ENCODE measurements at places on chromosomes 5 and 9.
A peak's percentile ranks its signal among the peaks of the same experiment; 100 is the strongest.

- no peak for DNase-seq
Observed at GRCh38 chr9:110602281-110602680, 22.7 kb upstream of the SVEP1 start.

- no peak for DNase-seq
Observed at GRCh38 chr5:139566611-139567010, 5.5 kb downstream of the UBE2D2 start.

DNA sequence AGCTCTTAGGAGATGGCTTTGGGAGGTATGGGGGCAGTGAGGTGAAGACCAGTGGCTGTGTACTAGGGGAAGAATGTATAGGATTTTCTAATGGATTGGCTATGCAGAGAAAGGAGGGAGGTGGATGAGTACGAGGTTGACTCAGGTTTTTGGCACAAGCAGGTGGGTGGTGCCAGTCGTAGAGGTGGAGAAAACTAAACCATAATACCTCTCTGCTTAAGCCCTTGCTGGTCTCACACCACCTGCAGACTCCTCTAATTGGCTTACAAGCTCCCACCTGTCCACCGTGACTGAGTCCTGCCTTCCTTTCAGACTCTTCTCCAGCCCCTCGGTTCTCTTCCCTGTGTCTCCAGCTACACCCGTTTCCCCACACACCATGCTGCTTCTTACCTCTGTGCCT lies 521.7 kb upstream of the CLINT1 start:
- DNase-seq = no peak

- no peak for DNase-seq
Observed at GRCh38 chr5:76137887-76138542, 54.8 kb downstream of the SV2C start.

DNA sequence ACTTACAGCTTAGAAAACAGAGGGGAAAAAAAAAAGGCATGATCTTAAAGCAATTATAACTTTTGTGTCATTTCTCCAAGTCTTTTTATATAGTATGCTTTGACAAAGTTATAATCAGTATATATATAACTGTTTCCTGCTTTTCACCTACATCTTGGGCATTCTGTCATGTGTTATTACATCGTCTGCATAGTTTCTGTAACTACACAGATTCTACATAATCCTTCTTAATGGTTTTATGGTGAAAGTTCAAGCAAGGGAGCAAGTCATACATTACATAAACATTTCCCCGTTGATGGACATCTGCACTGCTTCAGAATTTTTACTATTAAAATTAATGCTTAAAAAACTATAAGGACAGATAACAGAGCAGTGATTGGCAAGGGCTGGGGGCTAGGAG lies 12.1 kb downstream of the FEM1C start:
- DNase-seq = no peak

DNA sequence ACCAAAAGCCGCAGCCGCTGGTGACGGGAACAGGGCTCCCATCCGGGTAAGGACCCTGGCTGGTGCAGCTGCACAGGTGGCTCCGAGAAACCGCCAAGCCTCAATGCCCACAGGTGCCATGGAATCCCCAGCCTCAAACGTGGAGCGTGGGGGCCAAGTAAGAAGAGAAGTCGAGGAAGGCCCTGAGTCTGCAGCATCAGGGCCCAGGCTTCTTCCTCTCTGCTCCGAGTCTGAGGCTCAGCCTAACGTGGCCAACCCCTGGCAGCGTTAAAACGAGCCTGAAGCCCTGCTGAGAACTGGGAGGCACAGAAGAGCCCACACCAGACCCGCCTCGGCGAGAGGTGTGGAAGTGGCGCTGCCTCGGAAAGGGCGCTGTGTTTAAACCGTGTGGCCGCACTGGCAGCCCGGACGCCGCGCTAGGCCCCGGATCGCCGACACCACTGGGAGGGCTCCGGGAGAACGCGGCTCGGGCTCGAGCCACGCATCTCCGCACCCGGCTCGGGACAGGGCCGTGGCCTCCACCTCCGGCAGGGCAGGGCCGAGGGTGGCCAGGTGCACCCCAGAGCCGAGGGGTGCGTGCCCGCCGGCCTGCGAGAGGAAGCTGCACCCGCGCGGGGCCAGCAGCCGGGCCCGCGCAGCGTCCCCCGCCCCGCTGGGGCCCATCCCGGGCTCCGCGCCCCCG lies 730 bp downstream of the ZMYND19 start:
- no peak for DNase-seq

GRCh38 chr9:133374612-133375115 lies 1.2 kb downstream of the SURF4 start:
- no peak for DNase-seq

- peak; percentile 84 for DNase-seq
Observed at GRCh38 chr9:132235894-132236661, 74.2 kb downstream of the NTNG2 start.

GRCh38 chr5:168428552-168428951 lies 57.7 kb upstream of the RARS1 start:
- no peak for DNase-seq

GRCh38 chr5:135477613-135478066 lies 25.5 kb upstream of the TIFAB start:
- DNase-seq = no peak

DNA sequence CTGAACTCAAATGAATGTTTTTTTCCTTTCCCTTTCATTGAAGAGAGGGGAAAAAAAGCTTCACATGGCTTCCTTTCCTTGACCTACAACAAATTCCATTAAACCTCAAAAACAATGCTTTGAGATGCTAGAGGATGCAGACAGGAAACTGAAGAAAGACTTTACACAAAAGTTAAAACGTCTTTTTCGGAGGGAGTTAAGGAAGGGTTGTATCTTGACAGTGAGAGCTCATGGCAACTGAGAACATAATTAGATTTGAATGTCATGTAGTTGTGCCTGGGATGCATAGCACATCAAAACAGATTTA lies 66.4 kb downstream of the EBF1 start:
- no peak for DNase-seq

- DNase-seq = no peak
Observed at GRCh38 chr5:115457571-115457970, 87.0 kb downstream of the FEM1C start.

GRCh38 chr9:134624621-134625181 lies 16.9 kb upstream of the COL5A1 start:
- no peak for DNase-seq

GRCh38 chr9:347667-348292 lies 133.1 kb downstream of the DOCK8 start:
- no peak for DNase-seq

GRCh38 chr5:68420476-68421344 lies 205.2 kb downstream of the PIK3R1 start:
- no peak for DNase-seq

DNA sequence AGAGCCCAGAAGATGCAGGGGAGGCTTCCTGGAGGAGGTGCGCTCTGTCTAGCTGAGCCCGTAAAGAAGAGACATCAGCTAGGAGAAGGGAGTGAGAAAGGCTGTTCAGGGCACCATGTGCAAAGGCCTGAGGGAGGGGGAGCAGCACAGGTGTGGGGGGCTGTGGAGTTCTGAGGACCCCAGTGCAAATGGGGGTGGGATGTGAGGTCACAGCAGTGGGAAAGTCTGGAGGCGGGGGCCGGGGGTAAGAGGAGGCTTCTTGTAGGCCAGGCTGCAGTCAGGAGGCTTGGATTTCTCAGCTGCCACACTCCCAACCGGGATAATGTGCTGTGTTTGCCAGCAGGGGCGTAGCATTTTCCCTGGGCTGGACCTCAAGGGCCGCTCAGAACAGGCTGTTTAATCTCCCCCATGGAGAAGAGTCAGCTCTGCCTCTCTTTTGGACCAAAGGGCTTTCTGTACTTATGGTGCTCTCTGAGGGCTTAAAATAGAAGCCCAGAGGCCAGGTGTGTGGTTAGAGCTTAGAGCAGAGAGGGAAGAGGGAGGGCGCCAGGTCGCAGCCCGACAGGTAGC lies 5.7 kb downstream of the NEURL1B start:
- DNase-seq = no peak

DNA sequence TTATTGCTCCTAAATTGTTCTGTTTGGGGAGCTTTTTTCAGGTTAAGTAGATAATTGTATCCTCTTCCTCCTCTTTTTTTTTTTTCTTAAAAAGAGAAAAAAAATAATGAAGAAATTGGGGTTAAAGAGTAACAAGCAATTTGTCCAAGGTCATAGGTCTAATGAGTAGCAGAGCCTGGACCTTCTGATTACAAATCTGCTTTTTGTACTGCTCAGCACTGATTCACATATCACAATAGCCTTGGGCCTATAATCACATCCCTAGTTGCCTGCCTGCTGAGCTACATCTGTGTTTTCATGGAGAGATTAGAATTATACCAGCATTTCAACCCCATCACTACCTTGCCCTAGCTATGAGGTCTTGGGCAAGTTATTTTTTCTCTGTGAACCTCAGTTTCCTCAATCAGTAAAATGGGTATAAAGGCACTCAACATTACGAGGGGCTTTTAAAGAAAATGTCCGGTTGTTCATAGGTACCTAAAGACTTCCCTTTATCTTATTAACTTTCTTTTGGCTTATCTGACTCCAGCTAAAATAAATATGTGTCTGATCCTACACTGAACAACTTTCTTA lies 152.3 kb downstream of the BAAT start:
- no peak for DNase-seq

DNA sequence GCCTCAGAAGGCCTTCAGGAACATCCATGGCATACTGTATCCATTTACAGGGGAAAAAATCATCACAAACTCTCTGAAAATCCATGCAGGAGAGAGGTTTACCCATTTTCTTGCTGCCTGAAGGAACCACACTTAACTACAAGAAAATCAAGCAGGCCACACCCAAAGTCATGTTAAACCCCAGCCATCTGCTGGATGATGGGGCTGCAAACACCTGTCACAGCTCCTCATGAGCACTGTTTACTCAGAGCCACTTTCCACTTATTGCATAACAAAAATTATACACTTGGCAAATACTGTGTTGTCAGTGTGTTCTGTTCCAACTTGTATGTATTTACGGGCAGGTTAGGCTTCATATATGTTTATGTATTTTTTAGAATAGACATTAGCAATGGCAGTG lies 35.8 kb downstream of the PPIC start:
- DNase-seq = no peak

- no peak for DNase-seq
Observed at GRCh38 chr9:99265691-99266090, 43.6 kb downstream of the SEC61B start.

GRCh38 chr5:124905256-124906130 lies 159.1 kb upstream of the ZNF608 start:
- DNase-seq = no peak

Data from stimulated activated CD4-positive, alpha-beta T cell treated with anti-CD3 and anti-CD28 coated beads, Interleukin-12 subunit alpha, Interleukin-12 subunit beta, amount 100 ng/mL, for 24 hours (primary cell).